ENCODE measurements at places on chromosomes 5 and 9.
A peak's percentile ranks its signal among the peaks of the same experiment; 100 is the strongest.

- DNase-seq = peak; percentile 55
Measured at GRCh38 chr5:59193616-59194319, 610.9 kb downstream of the RAB3C start.

DNA sequence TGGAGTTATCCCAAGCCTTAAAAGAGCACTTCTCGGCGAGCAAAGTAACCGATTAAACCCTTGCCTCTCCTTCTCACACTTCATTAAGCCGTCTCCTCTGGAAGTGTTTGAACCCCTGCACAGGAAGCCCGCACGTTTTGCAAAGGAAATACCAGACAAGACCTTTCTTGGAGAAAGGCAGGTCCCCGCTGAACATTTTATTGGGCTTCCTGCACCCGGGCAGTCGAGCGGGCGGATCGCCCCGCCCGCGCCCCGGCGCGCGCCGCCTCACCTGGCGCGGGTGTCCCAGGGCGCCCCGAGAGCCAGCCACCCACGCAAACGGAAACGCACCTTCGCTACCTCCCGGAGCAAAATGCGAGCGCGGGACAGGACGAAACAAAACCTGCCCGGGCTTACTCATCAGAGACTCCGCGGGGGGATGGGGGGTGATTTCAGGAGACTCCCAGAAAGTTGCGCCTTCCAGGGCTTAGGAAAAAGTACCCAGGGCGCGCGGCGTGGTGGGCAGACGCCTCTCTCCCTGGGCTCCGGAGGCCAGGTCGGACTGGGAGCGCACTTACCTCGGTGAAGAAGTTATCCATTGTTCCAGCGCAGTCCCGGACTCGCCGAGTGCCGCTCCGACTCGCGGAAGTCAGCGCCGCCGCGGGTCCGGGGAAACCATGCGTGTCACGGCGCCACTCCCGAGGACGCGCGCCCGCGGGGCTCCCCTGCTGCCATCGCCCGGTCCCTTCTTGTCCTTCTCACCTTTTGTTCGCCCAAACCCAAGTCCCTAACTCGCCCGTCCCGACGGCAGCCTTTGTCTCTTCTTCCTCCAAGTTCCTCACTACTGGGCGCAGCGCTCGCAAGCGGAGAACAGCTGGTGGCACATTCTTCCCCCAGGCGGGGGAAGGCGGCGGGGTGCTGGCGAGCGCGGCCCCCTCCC is 598 bp downstream of the MYO10 start:
- DNase-seq = peak; percentile 49

GRCh38 chr5:124195411-124195810 is 551.0 kb downstream of the ZNF608 start:
- DNase-seq = no peak

GRCh38 chr5:154189256-154189818 is 1.2 kb upstream of the GALNT10 start:
- no peak for DNase-seq

GRCh38 chr9:95434116-95435073 is 82.4 kb downstream of the PTCH1 start:
- peak; percentile 30 for DNase-seq

DNA sequence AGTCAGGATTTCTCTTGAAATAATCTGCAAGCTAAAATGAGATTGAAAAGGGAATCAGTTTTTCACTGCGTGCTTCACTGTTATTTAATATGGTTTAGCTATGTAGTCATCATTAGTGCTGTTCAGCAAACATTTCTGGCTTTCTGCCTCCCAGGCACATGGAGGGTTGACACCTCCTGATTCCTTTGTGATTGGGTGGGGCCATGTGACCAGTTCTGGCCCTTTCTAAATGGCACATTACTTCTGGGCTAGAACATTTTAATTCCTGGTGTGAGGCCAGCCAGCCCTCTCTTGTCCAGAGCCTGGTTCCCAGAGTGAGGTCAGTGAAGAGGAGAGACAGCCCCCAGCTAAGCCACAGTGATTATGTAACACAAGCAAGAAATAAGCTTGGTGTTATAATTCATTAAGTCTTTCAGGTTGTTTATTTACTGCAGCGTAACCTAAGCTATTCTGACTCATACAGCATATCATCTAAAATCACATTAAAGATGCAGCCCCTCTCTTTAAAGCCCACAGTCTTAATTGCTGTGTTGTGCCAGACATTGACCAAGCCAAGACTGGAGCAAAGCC is 17.4 kb upstream of the ARSI start:
- no peak for DNase-seq

- DNase-seq = no peak
Measured at GRCh38 chr9:87547671-87548081, 50.0 kb downstream of the DAPK1 start.

- DNase-seq = no peak
Measured at GRCh38 chr5:100858987-100859545, 44.0 kb downstream of the ST8SIA4 start.

DNA sequence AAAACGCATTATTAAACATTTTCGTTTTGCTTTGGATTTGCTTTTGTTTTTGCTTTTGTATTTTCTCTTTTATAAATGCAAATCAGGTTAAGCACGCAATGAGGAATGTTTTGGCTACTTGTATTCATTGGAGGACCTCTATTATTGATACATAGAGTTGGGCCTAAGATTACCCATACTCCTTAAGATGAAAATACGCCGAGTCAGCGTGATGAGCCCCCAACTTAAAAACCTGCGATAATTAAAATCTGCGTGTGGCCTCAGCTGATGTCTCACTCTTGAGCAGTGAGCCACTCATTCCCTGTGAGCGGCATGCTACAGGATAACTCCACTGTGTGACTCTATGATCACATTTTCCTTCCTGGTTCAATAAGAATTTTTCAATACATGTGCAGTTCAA is 518.3 kb downstream of the IRX1 start:
- no peak for DNase-seq

GRCh38 chr5:2506603-2507002 is 244.9 kb downstream of the IRX2 start:
- DNase-seq = no peak

DNA sequence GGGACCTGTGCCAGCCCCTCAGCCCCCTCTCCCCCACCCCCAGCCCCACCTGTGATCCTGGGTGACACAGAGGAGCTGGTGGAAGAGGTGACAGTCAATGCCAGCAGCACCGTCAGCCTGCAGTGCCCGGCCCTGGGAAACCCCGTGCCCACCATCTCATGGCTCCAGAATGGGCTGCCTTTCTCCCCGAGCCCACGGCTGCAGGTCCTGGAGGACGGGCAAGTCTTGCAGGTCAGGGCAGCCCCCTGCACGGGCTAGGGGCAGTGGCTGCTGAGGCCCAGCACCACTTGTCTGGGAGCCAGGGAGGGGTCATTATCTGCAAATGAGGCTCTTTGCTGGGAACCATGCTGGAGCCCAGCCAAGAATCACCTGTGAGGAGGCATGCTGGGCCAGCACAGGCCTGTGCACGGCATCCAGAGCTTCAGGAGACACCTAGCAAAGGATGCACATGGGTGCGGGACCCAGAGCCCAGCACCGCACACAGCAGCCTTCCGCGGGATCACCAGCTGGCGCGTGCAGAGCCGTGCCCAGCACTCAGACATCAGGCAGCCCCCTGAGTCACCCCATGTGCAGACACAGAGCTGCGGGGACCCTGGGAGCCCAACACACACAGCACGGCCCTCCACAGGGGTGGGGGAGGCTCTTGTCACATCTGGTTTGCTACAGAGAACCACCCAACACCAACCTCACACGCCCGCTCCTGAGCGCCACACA is 62.0 kb upstream of the ASS1 start:
- no peak for DNase-seq

- DNase-seq = peak; percentile 63
Measured at GRCh38 chr5:95554331-95554646, 488 bp downstream of the SKIC3 start.

DNA sequence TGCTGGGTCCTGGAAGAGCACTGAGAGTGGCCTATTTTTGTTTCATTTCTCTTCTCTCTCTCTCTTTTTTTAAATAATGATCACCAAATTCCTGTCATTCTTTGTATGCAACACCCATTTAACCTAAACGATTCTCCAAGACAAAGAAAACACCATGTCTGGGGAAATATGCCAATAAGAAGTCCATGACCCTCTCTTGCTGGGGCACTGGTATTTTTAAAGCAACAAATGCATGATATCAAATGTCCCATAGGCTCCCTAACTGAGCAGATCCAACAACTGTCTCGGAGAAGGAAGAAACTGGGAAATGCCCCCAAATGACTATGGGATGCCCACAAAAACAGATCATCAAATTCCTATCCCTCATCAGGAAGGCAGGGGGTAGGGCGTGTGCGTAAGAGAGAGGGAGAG is 567.4 kb downstream of the CCDC171 start:
- DNase-seq = no peak

DNA sequence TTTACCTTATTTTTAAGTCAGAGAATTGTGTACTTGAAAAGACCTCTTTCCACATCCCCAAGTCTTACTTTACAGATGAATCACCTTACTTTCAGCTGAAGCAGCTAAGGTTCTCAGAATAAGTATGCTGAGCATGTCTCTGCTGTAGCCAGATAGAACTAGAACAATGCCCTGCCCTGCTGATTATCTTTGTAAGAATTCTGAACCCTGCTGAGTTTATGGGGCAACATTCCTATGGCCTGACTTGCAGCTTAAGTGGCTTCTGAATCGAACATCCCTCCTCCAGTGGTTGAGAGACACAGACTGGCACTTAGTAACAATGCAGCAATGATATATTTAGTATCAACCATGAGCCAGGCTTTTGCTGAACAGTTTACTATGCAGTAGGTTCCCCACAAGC is 592.0 kb upstream of the WWC1 start:
- DNase-seq = no peak

- DNase-seq = no peak
Measured at GRCh38 chr5:79756076-79756475, 66.4 kb downstream of the CMYA5 start.

DNA sequence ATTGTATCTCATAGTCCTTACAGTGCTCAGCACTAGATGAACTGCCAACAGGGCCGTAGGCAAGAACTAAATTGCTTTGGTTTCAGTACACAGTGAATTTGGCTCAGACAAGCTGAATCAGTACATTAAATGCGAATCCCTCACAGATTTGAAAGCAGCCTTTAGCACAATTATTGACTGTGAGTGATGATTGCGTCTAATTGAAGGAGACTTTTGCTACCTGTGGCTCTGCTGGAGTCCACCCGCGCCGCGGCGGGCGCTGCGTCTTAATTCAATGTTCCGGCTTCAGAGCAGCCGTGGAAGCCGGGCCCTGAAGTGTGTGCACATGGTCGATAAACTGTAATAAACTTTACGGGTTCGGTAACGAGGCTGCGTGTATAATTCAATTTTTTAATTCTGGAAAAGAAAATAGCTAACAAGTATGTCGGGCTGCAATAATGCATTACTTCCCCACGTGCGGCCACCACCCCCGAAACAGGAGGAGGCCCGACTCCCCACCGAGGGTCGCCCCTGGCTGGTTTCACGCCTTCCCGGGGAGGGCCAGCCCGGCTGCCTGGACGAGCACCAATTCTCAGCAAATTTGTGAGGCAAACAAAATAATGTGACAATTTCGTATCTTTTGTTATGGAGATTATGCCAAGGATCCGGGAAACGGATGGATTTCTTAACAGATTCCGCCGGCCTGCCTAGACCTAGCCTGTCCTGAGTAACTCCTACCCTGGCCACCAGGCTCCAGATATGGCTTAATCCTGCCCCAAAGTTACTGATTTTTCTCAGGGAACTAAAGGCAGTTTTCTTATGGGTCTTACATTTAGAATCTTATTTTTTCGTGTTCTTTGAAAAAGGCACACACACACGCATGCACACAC is 269.4 kb upstream of the IRX1 start:
- no peak for DNase-seq

DNA sequence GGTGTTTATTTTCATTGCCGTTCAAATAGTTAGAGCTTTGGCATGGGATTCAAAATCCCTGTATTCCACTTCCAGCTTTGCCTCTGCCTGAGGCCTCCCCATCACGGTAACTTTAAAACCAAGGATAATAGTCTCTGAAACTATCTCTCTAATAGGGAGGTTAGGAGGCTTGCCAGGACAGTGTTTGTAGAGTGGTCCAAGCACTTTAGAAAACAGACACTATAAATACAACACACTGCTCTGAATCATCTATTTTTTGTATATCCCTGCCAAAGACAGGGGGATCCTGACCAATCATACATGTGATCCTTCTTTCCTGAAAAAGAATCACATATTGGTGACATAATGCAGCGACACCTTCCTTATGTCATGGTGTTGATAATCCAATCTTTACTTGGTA is 326.8 kb downstream of the BNC2 start:
- DNase-seq = no peak

DNA sequence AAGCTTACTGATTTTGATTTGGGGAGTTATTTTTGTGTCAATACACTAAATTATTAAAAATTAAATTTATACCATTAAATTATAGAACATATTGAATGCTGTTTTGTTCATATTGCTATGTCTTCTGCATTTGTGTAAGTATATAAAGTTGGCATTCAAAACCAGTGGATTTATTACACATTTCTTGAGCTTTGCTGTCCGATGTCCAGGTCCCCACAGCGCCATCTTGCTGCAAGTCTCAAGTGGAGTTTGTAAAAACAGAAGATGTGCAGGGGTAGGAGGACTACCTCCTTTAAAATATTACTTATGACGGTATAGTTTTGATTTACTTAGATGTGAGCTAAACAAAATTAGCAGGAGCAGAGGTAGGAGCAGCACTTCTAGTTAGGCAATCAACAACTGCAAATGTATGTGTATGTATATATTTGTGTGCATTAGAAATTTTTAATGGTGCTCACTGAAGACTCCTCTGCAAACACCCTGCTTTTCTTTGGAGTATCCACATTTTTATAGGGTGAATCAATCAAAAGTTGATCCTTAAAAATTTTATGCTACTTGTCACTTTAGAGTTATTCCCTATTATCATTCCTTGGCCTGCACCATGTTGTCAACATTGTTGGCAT is 37.4 kb downstream of the CPEB4 start:
- peak; percentile 42 for DNase-seq

DNA sequence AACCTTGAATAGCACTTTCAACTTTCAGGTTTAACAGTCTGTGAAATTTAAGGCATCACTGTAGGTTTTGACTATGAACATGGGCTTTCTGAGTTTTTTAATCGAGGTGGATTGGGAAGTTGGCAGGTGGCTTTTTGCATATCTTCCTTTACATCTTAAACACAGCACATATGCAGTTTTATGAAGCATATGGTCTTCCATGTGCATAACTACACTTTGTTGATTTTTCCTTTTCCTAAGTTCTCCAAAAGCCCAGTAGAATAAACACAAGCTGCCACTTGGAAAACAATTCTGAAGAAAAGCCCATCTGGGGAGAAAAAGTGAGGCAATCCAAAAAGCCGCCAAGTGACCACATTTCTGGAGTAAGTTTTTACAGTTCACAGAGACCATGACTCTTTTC is 236.5 kb upstream of the IL12B start:
- DNase-seq = no peak

DNA sequence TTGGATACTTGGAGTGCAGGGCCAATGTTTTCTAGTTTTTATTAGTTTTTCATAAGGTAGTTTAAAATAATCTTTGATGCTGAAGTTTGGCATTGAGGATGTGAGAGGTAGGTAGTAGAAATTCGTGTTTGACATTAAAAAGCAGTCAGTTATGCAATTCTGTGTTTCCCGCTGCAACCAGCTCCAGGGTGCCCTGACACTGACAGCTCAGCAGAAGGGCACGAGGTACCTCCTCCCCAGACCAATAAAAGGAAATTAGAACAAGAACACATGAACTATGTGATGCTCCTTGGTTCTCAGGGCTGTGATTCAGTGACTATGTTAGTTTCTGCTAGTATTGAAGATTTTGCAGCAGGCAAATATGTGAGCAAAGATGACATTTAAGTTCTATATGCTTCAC is 40.2 kb downstream of the NSUN2 start:
- DNase-seq = peak; percentile 51

- DNase-seq = no peak
Measured at GRCh38 chr5:132455614-132456115, 34.9 kb downstream of the IRF1 start.
